ENCODE measurements at places on chromosomes 16 and 17.
A peak's percentile ranks its signal among the peaks of the same experiment; 100 is the strongest.

GRCh38 chr17:81345228-81346089 is 49.8 kb upstream of the BAHCC1 start:
- peak; percentile 80 for DNase-seq

DNA sequence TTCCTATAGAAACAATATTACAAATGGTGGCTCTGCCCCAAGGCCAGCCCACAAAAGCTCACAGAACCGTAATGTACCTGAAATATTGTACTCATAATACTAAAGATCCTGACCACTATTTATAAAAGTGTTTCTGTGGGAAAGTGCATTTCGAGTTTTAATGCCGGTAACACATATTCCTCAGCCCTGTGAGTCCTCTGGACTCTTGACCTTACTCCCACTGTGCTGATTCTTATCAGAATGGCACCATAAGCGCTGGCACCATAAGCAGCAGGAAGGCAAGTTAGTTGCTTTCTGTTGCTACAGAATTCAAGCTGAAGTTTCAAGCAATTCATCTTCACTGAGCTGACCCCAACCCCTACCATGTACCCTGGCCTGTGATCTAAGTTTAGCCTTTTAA is 36.4 kb upstream of the MED13 start:
- no peak for DNase-seq

DNA sequence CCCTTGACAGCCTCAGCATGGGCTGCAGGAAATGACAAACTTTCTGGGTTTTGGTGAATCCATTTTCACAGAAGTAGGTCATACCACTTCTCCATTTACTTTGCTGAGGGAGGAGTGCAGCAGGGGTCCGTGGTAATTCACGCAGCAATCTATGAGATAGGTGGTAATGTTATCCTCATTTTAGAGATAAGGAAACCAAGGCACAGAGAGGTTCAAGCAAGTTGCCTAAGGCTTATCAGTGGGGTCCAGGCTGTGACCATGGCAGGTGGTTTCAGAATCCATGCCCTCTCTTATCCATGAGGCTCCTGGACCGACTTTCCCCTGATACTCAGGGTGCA is 12.6 kb downstream of the TBX4 start:
- DNase-seq, result no peak

DNA sequence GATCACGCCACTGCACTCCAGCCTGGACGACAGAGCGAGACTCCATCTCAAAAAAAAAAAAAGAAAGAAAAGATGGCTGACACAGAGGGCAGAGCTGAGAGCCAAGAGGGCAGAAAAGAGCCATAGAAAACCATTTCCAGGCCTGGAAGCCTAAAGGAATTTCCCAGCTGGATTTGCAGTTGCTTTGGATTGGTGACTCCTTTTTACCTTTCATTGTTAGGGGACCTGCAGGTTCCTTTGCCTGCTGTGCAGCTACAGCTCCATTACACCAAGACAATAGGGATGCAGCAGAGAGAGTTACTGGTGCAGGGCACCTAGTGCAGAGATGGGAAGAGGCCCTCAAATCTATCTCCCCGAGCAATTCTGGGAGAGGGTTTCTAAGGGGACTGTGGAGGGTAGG is 18.4 kb downstream of the ZNF668 start:
- DNase-seq, result no peak

DNA sequence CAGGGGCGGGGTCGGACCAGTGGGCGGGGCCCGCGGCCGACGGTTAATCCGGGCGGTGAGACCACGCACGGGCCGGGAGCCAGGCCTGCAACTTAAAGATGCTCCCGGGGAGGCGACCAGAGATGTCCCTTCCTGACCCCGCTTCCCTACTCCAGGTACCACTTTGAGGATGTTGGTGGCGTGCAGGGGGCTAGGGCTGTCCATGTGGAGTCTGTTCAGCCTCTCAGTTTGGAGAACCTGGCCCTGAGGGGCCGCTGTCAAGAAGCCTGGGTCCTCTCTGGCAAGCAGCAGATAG is 580 bp downstream of the RANGRF start:
- peak; percentile 58 for DNase-seq

GRCh38 chr17:69336580-69336979 is 9.6 kb upstream of the ABCA5 start:
- DNase-seq, result no peak
